ENCODE measurements at places on chromosomes 6 and 20. TPM values are rescaled to one million over a fixed set of nuclear protein-coding genes. Genes with fewer than 3 reads are reported as not detected.

Gene COX4I2
- total RNA-seq = not detected

Gene RHAG
- not detected for total RNA-seq

Gene RSPH4A
- not detected for total RNA-seq

Gene BPIFB4
- total RNA-seq = not detected

Gene CDH26
- 0.22 TPM for total RNA-seq

Gene TSHZ2
- total RNA-seq = not detected

Gene TMEM244
- not detected for total RNA-seq

Gene UNC93A
- total RNA-seq = not detected

Gene OTOR
- total RNA-seq = not detected

Gene SMAP1
- 15.3 TPM for total RNA-seq

Gene SIRPB1
- total RNA-seq = 0.20 TPM

Gene PACRG
- 0.15 TPM for total RNA-seq

Gene RAD21L1
- total RNA-seq = 0.25 TPM
